ENCODE measurements at places on chromosomes 6 and 20.
A peak's percentile ranks its signal among the peaks of the same experiment; 100 is the strongest.

- no peak for DNase-seq
Observed at GRCh38 chr6:115643762-115644161, 416.9 kb downstream of the FRK start.

- no peak for DNase-seq
Observed at GRCh38 chr6:111668410-111668809, 62.7 kb upstream of the TRAF3IP2 start.

GRCh38 chr20:59448196-59448595, 147.8 kb downstream of the EDN3 start:
- no peak for DNase-seq

DNA sequence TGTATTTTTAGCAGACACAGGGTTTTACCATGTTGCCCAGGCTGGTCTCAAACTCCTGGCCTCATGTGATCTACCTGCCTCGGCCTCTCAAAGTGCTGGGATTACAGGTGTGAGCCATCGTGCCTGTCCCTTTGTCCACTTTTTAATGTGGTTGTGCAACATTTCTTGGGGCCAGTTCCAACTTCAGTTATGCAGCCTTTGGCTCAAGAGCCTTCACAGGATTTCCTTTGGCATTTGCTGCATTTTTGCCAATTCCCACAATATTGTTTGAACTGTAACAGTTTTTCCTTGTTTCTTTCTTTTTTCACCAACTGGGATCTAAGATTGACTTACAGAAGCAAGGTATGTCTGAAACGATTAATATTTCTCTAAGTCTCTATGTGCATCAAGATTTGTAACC, 63.6 kb downstream of the EDN1 start:
- no peak for DNase-seq

DNA sequence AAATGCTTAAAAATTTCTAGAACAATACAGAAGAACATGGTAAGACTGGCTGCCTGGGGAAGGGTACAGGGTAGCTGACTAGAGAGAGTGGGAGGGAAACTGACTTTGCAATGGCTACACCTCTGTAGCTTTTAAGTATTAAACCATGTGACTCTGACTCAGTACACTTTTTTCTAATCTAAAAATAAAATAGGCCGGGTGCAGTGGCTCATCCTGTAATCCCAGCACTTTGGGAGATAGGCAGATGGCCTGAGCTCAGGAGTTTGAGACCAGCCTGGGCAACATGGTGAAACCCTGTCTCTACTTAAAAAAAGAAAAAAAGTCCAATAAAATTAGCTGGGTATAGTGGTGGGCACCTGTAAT, 18.5 kb downstream of the ATP9A start:
- no peak for DNase-seq

DNA sequence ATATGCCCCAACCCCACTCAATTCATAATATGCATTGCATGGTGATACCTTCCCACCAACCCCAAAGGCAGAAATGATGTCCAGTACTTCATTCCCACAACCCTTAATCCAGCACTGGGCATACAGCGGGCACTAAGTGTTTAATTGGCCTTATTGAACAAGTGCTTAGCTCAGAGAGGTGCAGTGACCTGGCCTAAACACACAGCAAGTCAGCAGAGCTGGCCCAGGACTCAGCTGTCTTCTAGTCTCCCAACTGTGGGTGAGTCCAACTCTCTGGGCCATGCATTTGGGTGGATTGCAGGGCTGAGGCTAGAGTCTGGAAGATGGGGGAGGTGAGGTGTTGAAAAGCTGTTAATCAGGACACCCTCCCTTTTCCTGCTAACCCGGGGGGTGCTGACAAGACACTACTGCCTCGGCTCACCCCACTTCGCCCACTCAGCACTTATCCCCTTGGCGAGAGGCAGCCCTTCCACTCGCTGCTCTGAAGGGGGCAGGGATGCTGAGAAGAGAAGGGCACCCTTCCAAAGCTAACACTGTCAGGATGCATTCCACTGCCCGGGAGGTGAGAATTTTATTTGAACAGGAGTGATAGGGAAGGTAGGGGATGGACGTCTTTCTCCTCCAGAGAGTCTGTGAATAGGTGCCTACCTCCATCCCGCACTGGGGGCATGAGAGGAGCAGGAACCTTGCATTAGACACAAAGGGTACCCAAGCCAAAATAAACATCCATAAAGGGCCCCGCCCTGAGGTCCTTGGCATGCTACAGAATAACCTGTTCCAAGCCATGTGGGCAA, 14.2 kb downstream of the KCNK5 start:
- DNase-seq = no peak

DNA sequence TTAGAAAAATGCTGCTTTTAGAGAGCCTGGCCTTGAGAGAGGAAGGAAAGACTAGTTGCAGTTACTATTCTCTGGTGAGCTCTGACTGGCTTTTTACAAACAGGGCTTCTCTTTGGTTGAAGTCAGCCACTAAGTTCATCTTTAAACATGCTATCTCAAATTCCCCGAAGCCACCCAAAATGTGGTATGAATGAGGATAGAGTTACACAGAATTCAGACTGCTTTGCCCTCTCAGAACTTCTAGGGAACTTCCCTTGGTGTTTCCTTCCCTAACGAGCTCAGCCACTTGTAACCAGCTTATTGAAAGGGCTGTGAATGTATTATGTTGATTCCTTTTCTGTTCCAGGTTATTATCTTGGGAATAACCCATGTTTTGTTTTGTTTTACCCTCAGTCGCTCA, 73.5 kb downstream of the EFHC1 start:
- no peak for DNase-seq

GRCh38 chr20:10784554-10785183, 110.9 kb upstream of the JAG1 start:
- DNase-seq = no peak

DNA sequence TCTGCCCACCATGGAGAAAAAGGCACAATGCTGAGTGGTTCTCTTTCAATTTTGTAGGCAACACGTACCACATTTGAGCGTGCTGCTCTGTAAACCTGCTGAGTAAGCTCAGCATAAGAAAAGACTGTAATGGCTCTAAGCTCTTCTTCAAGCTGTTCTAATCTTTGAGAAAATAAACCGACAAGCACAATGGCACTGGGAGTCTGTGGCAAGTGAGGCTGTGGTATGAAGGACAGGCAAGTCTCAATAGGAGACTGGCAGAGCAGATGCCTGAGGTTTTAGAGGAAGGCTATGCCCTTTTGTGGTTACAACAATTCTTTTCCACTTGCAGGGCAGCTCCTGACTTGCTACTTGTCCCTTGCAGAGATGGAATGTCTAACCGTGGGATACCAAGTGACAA, 136.7 kb upstream of the EXOC2 start:
- no peak for DNase-seq

DNA sequence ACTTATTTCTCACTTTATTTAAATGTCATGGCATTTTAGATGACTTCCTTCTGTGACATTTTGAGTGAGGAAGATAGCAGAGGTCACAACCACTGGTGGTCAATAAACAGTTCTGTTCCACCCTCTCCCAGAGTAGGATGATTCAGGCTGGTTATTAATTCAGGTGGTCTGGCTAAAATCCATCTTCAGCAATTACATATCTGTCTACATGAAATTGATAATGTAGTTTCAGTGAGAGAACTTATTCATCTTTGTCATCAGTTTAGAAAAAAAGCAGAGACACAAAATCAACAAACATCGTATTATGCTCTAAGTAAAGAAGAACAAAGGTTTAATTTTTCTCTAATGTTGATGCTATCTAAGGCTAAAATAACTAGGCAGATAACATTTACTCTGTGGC, 525.5 kb downstream of the TENT5A start:
- no peak for DNase-seq

GRCh38 chr6:154139892-154140291, 100.9 kb downstream of the OPRM1 start:
- DNase-seq = no peak

DNA sequence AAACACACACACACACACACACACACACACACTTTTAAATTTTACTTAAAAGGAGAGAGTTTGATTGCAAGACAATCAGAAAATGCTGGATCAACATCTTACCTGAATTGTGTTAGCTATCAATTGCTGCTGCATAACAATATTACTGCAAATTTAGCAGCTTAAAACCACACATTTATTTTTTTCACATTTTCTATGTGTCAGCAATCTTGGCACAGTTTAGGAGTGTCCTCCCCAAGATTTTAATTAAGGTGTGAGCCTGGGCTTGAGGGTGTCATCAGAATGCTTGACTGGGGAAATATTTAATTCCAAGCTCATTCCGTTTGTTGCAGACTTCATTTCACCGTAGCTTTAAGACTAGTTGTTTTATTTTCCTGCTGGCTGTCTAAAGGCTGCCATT, 431.0 kb upstream of the GJE1 start:
- DNase-seq = no peak

GRCh38 chr6:126913651-126914050, 204.8 kb upstream of the RSPO3 start:
- DNase-seq = no peak

GRCh38 chr20:10662151-10662550, 11.6 kb downstream of the JAG1 start:
- DNase-seq = no peak

GRCh38 chr20:38623061-38623460, 21.5 kb downstream of the ARHGAP40 start:
- no peak for DNase-seq

DNA sequence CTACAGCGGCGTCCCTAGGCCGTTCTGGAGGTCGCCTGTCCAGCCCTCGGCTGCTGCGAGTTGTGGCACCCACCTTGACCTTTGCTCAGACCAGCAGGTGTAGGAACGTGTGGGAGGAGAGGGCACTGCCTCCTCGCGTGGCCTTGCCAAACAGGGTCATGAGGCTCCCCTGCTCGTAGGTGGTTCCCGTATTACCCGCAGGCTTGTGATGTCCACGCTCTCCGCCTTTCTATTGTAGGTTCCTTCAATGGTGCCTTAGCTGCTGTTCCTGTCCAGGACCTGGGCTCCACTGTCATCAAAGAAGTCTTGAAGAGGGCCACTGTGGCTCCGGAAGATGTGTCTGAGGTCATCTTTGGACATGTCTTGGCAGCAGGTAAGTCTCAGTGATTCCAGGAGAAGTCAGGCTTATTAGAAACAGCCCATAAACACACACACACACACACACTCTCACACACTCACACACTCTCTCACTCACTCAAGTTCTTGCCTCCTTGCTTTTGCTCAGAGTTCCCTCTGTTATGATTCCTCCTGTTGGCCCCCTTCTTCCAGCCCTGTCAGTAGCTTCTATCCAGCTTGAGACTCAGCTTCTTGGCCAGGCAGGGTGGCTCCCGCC, 942 bp downstream of the ACAT2 start:
- peak; percentile 16 for DNase-seq

DNA sequence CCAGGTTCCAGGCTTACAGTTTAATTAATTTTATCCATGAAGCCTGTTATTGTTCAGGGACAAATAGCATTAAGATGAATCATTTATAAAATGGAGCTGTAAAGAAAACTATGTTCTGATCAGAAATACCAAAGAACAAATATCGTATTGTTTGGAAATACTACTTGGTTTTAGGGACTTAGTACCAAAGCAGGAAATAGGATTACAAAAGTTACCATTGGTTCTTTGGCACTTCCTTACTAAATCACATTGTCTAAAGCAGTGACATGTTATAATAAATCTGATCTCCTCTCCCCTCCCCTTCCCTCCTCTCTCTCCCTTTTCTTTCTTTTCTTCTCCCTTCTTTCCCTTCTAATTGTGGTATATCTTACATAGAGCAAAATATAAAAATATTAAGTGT, 29.6 kb downstream of the CRYBG1 start:
- DNase-seq = no peak

- DNase-seq = no peak
Observed at GRCh38 chr6:41255638-41256246, 27.6 kb downstream of the TREML4 start.

- no peak for DNase-seq
Observed at GRCh38 chr6:28586324-28586723, 60.6 kb downstream of the GPX5 start.

DNA sequence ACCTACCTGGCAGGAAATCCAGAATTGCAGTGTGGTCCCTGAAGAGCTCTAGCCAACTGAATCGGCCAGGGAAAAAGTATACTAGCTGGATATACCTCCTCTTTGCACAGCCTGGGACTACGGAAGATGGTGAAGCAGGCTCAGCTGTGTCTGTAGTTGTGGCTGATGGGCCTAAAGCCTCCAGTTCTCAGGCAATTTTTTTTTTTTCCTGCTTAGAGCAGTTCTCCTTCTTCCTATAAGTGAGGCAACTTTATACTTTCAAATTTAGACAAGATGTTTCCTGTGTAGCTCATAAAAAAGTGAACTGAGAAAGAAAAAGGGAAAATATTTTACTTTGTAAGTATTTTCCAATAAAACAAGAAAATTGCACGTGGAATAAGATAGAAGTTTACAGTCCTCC, 172.9 kb downstream of the CARMIL1 start:
- no peak for DNase-seq

DNA sequence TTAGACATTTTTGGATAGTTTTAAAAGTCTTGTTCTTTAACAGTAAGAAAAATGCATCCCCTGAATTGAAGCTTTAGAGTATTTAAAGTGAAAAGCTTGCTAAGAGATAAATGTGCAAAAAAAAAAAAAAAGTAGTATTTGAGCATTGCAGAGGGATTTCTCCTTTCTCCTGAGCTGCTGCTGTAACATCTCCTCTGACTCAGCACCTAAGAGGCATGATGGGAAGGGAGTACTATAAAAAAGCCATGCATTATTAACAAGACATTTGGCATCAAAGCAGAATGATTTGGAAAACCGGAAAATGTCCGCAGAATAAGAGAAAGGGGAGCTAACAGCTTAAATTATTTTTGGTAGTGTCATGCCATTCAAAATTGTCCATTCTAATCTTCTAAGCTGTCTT, 27.9 kb downstream of the B4GALT5 start:
- no peak for DNase-seq

DNA sequence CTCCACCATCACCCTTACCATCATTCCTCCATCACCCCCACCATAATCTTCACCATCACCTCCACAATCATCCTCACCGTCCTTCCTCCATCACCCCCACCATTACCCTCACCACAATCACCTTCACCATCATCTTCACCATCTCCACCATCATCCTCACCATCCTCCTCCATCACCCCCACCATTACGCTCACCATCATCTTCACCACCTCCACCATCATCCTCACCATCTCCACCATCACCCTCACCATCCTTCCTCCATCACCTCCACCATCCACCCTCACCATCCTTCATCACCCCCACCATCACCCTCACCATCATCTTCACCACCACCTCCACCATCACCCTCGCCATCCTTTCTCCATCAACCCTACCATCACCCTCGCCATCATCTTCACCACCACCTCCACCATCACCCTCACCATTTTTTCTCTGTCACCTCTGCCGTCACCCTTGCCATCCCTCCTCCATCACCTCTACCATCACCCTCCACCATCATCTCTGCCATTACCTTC, 33.1 kb upstream of the MPC1 start:
- no peak for DNase-seq

GRCh38 chr6:117290173-117290846, 25.0 kb downstream of the VGLL2 start:
- no peak for DNase-seq

Data from activated naive CD8-positive, alpha-beta T cell treated with anti-CD3 and anti-CD28 coated beads, Interleukin-2, amount 50 U/mL, for 24 hours (primary cell).